ENCODE measurements at places on chromosomes 12 and 14.

DNA sequence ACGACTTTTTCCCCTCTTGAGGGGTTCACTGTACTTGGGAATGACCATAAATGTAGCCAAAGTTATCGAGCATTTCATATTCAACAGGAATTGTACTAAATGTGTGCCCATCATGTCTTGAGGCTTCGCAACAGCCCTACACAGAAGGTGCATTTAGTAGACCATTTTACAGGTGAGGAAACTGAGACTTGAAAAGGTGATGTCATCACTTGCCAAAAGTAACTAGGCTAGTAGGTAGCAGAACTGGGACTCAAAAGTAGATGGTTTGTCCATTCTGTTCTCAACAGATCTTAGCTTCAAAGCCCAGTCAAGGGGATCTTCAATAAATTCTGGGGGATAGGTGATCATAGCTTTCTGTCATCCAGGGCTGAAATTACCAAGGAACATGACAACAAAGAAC is 782.2 kb downstream of the MED13L start:
- DNase-seq, result no peak

DNA sequence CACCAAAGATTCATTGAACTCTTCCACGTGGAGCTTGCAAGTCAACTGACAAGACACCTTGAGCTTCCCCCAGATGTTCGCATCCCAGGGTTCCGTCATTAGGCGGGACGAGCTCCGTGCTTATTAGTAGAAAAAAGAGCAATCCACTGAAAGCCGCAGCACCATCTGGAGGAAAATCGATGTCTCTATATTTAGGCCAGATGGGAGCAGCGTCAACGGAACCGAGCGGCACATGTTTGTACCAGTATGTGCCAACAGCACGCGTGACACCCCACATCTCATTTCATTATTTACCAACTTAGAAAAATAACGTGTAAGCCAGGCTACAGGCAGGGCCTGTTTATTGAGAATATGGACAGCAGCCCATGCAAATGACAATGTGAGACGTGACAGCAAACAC is 45.8 kb upstream of the TMEM132D start:
- no peak for DNase-seq

DNA sequence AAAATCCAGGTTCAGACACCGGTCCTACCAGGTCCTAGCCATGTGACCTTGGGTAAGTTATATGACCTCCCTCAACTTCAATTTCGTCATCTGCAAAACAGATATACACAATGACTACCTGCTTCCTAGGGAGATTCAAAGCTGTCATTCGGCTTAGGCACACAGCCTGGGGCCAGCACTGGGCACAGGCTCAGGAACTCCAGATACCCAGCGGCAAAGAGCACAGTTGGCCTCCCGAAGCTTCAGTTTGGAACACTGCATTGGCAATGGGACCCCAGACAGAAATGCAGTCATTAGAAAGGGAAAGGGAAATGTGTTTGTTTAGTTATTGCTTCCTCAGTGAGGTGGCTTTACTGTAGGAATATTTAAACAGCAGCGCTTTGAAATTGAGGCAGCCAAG is 11.4 kb downstream of the PLEKHG6 start:
- DNase-seq, result peak; percentile 54

GRCh38 chr14:103733651-103734050 is 18.0 kb downstream of the ZFYVE21 start:
- no peak for DNase-seq

DNA sequence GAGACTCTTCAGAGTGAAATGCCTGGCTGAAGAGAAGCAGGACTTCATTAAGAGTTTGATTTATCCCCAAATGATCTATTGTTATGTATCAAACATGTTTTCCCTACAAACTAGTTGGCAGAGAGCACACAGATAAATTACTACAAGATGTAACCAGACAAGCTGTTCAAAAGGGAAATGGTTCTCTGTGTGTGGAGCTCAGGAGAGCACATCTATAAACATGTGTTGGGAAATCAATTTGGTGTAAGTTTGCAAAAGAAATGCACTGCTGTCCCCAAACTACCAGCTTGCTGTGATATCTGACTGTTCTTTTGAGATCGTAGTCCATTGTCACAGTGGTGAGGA is 159.2 kb downstream of the PAH start:
- no peak for DNase-seq

GRCh38 chr12:42172441-42173210 is 28.0 kb upstream of the GXYLT1 start:
- no peak for DNase-seq

- no peak for DNase-seq
Measured at GRCh38 chr14:104724981-104725771, 1.1 kb downstream of the ADSS1 start.

DNA sequence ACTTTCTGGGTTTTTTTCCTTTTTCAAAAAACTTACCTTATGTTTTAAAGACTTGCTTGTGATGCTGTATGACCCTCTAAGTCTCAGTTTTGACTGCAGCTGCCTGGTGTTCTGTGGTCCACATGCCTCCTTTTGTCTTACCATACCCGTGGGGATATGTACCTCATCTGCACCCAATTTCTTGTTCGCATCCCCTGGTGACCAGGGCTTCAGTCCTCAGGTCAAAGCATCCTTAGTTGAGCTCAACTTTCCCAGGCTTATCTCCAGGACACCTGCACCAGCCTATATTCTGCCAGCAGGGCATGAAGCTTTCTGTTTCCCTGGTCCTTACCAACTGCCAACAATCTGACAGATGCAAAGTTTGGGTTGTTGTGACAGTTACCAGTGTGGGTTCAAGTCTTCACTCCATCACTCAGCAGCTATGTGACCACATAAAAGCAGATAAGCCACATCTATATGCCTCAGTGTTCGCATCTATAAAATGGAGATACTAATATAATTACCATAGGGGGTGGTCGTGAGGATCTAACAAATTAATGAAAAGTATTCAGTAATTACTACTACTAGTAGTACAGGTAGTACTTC is 94.0 kb downstream of the NTF3 start:
- DNase-seq, result no peak

- no peak for DNase-seq
Measured at GRCh38 chr12:128224226-128224625, 42.7 kb upstream of the TMEM132C start.

GRCh38 chr12:68367116-68367515 is 35.0 kb upstream of the MDM1 start:
- no peak for DNase-seq

DNA sequence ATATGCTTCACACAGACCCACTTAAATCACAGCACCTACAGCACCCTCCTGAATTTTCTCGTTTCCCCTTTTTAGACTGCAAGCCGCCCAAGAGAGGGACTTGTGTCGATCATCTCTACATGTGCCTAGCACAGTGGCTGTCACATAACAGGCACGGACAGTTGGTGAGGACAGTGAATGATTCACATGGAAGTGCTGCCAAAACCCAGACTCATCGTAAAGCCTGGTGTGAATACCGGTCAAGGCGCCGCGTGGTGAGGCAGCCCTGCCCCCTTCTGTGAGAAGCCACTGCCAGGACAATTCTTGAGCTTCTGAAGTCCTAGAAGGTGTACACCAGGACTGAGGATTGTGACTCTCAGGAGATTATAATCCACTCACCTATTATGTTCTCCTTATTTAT is 44.3 kb downstream of the ATG2B start:
- no peak for DNase-seq

- no peak for DNase-seq
Measured at GRCh38 chr14:80678436-80678835, 263.1 kb downstream of the CEP128 start.

GRCh38 chr12:123938679-123939480 is 33.8 kb downstream of the CCDC92 start:
- no peak for DNase-seq

GRCh38 chr12:6372403-6373003 is 2.9 kb downstream of the SCNN1A start:
- peak; percentile 71 for DNase-seq

GRCh38 chr12:6311822-6312528 is 1.5 kb downstream of the PLEKHG6 start:
- no peak for DNase-seq

- DNase-seq, result no peak
Measured at GRCh38 chr12:104734541-104735095, 223.5 kb downstream of the SLC41A2 start.

- DNase-seq, result no peak
Measured at GRCh38 chr12:17802657-17803641, 287.0 kb downstream of the RERGL start.

GRCh38 chr12:117695956-117696355 is 272.8 kb downstream of the KSR2 start:
- DNase-seq, result no peak

DNA sequence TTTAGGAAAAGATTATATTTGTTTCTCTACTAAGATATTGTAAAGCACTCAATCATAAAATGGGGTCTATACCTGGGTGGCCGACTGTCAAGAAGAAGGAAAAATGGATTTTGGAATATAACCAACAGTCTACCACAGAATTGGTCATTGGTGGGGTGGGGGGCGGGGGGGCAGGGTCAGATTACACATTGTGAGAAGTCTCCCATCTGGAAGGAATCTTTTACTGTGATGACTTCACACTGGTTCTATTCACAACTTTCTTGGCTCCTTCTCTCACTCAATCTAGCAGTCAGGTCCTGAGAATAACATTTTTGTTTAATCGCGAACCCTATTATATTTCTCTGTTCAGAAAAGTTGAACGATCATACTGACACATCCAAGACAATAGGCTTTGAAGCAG is 8.7 kb upstream of the CLEC4E start:
- DNase-seq, result no peak

- DNase-seq, result no peak
Measured at GRCh38 chr14:20472536-20473169, 3.4 kb downstream of the PNP start.

GRCh38 chr12:17035372-17035771 is 429.4 kb upstream of the LMO3 start:
- no peak for DNase-seq

GRCh38 chr14:91202234-91202974 is 42.1 kb downstream of the GPR68 start:
- no peak for DNase-seq

DNA sequence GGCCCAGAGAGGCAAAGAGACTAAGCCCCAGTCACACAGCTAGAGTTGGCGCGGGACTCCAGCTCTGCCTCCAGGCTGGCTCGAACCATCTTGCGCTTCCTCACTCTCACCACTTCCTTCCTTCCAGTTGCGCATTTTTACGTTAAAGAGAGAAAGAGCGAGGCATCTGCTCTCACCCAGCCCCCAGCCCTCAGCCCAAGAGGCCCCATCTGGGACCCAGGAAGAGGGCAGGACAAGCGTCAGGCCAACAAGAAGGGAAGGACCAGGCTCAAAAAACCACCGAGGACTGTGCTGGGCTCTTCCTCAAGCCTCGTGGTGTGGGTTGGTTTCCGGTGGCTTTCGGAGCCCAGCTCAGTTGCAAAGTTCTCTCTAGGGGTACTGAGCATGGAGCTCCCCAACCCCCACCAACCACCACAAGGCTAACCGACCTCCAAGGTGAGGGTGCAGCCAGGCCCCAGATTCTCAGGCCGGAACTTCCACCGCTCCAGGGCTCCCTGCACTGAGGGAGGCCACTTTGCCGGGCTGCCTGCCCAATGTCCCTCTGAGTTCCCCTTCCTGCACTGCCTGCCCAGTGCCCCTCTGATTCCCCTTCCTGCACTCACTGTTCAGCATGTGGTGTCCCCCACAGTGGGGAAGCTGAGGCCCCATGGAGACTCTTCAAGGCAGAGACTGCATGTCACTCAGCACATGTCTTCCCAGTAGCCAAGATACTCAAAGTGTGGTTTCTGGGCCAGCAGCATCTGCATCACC is 35.9 kb downstream of the TESC start:
- DNase-seq, result no peak

GRCh38 chr12:123067654-123068053 is 83.2 kb downstream of the PITPNM2 start:
- no peak for DNase-seq

- DNase-seq, result no peak
Measured at GRCh38 chr14:99822800-99823455, 29.7 kb downstream of the EML1 start.

DNA sequence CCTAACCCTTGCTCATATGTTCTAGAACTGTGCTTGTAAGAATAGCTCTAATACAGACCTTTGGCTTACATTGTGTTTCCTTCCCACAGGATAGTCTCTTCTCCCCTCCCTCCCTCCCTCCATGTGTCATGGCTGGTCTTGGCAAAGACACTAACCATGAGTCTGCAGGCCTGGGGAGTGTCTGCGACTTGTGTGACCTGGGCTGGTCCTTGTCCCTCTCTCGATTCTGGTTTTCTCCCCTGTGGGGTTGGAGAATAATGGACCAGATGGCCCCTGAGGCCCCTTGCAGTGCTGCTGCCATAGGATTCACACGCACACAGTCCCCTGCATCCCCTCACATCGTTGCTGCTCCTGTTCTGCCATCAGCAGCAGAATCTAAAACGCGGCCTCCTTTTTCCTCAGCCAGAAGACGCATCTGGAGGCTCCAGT is 30.3 kb downstream of the DEGS2 start:
- no peak for DNase-seq

DNA sequence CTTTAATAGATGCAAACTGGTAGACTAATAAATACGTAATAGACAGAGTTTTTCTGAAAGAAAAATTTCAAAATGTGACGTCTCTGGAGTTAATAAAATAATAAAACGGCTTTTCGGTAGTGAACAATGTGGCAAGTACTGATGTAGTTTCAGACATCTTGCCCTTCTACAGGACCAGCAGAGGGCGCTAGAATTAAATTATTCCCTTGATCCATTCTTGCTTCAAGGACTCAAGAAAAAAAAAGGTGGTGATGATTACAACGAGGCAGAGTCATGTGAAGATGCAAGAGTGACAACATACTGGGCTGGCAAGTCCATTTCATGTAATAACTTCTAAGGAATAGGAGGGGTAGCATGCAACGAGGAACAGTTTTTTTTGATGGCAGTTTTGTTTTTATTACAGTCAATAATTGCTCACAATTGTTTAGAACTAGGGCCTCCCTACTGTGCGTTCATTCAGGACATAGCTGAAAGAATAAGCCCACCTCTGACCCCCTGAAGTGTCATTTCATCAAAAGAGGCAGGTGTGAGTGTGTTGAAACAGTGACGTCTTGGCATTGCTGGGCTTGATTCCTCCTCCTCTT is 101.0 kb upstream of the GZMB start:
- peak; percentile 71 for DNase-seq

DNA sequence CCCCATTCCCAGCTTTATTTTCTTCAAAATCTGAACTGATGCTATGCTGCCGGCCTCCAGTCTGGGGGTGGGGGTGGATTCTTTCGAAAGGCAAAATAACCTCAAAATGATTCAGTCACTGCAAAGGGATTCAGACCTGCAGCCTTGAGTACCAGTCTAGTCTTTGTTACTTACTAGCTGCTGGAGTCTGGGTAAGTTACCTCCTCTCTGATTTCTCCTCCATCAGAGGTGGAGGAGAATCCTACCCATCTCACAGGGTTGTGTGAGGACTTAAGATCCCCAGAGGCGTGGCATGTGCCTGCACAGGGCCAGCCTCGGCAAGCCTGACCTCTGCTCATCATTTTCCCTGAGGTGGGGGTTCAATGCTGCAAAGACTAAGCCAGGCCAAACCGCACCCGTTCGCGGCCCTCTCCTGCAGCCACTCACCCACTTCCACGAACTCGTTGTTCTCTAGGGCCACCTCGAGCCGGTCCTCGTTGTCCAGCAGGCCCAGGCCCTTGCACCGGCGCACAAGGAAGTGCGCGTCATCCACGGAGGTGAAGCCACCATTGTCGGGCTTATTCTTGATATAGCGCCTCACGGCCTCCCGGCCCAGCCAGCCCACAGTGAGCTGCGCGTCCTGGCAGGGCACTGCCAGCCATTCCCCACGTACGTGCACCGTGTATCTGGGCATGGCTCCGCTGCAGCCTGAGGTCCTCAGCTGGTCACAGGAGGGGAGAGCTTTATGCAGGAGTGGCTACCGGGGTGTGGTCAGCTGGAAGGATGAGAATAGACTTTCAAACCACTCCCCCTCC is 709 bp downstream of the HAL start:
- no peak for DNase-seq

- DNase-seq, result no peak
Measured at GRCh38 chr12:123384318-123384993, 524 bp downstream of the KMT5A start.

All from NCI-H2081 (cell line).